ENCODE measurements at places on chromosomes 7 and 10. TPM values are rescaled to one million over a fixed set of nuclear protein-coding genes. Genes with fewer than 3 reads are reported as not detected.
A peak's percentile ranks its signal among the peaks of the same experiment; 100 is the strongest.

The STEAP2 gene
- 30.6 TPM for total RNA-seq

DNA sequence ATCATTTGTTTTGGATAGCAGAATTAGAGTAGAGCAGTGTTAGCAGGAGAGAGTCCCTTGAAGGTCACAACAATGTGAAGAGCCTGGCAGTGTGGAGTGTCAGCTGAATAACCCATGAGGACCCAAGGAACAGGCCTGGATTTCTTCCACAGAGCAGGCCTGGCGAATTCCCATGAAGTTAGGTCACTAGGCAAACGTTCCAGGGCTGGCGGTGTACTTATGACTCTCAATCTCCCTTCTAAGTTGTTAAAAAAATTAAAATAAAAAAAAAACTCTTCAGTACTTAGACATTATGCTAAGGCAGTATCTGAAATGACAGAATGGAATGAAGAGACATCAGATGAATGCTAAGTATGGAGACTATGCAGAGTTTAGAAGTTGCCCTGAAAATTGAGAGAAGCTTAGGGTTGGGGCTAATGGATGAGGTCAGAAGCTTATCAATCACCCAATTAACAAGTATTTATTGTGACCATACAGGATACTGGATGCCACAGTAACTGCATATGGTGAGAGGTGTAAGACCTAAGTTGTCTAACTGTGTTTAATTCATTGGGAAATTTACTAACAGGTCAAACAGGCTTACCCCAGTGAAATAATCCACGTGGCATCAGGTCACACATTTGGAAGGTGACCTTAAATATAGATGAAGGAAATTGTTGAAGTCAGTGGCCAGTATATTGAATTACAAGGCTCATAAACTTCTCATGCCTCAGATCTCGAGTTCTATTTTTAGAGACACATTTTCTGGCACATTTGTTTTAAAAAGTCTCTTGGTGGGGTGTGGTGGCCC, 126.2 kb upstream of the NRP1 start:
- H3K27me3 ChIP-seq: no peaks in the 10 kb centered on the region
- DNase-seq: peak; percentile 90
- H3K4me3 ChIP-seq: no peak overlapping the region
- H3K36me3 ChIP-seq: no peaks in the 10 kb centered on the region

The TEX36 gene
- total RNA-seq: not detected

DNA sequence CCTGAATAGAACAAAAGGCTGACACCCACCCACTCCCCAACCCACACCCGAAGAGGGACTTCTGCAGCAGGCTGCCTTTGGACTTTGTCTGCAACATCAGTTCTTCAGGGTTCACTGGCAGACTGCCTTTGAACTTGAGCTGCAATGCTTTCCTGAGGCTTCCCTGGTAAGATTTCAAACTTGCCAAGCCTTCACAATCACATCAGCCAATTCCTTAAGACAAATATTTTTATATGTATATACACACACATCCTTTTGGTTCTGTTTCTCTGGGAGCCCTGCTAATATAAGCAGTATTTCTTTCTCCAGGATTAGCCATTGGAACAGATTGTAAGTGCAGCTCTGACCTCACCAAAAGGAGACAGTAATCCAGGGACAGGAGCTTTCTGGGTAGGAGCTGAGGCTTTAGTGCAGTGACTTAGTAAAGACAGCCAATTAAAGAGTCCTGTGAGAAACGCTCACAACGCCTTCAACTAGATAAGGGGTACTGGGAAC, 55.6 kb upstream of the KMT2E start:
- H3K4me3 ChIP-seq: no peak overlapping the region
- H3K4me1 ChIP-seq: peaks cover 20% of the 10 kb centered on the region
- no peak for DNase-seq
- no peaks in the 10 kb centered on the region for H3K27me3 ChIP-seq

The CC2D2B gene
- total RNA-seq: not detected

The ITIH5 gene
- not detected for total RNA-seq
